Activated CD8-positive, alpha-beta memory T cell treated with anti-CD3 and anti-CD28 coated beads for 4 hours (primary cell): ENCODE measurements at places on chromosomes 6 and 20.

GRCh38 chr6:32131439-32131948, 1.4 kb upstream of the FKBPL start:
- no peak for DNase-seq

DNA sequence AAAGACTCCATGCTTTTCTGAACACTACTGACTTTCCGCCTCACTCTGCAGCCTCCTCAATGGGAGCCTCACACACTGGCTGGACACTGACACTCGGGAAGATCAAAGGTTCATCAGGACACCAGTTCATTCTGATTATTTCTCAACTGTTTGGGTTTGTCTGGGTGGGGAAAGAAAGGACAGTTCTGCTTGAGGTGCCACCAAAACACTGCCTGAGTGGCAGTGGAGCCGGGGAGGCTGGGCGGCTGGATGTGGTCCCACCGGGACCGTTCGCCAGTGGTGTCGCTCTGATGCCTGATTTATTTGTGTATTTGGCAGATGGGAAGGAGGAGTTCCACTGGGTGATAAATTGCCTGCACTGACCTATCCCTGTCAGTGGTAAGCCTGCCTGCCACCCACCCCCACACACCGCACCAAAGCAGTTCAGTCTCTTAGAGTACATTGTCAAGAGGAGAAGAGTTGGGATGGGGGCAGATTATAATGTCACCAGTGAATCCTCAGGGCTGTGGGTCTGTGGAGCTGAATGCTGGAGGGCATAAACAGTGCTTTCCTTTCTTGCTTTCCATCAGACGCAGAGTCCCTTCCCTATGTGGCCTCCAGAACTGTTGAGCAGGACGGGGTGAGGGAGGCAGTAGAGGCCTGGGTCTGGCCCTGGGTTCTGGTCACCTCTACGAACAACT, 49.8 kb downstream of the EDN1 start:
- no peak for DNase-seq

GRCh38 chr20:40489886-40490285, 199.2 kb downstream of the MAFB start:
- no peak for DNase-seq

- no peak for DNase-seq
These were observed 148.6 kb upstream of the SALL4 start for GRCh38 chr20:51950926-51951325.

DNA sequence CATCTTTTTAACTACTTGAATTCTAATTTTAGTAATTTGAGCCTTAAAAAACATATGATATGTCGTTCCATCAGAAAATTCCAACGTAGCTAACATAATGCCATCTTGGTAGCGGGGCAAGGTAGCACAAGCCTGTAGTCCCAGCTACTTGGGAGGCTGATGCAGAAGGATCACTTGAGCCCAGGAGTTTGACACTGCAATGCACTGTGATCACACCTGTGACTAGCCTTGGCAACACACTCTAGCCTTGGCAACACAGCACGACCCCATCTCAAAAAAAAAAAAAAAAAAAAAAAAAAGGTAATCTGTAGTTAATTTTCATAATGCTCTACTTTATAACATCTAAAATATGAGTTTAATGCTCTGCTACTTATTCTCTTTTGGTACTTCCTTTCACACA, 6.7 kb downstream of the BCLAF1 start:
- DNase-seq, result no peak

- DNase-seq, result no peak
These were observed 12.1 kb upstream of the PAX1 start for GRCh38 chr20:21693322-21693721.

DNA sequence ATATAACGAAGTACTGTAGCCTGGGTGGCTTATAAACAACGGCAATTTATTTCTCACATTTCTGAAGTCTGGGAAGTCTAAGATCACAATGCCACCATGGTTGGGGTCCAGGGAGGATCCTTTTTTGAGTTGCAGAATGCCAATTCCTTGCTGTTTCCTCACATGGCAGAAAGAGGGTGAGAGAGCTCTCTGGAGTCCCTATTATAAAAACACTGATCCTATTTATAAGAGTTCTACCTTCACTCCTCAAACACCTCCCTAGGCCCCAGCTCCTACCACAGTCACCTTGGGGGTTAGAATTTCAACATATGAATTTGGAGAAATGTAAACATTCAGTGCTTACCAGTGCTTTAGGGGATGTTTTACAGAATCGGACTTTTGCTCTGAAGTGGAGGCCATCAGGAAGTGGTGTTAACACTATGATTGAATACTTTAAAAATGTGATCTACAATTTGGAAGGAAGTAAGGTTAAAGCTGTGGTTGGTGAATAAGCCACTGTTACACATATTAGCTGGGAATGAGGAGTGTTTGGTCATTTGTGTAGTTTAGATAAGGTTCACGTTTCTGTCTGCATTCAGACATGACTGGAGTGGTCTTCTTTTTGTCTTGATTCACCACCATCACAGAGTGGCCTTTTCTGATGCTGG, 79.9 kb upstream of the SPTLC3 start:
- DNase-seq, result no peak

- DNase-seq, result no peak
These were observed 68.1 kb upstream of the OGFRL1 start for GRCh38 chr6:71220466-71220865.

GRCh38 chr6:81298751-81299150, 453.7 kb downstream of the TENT5A start:
- no peak for DNase-seq

DNA sequence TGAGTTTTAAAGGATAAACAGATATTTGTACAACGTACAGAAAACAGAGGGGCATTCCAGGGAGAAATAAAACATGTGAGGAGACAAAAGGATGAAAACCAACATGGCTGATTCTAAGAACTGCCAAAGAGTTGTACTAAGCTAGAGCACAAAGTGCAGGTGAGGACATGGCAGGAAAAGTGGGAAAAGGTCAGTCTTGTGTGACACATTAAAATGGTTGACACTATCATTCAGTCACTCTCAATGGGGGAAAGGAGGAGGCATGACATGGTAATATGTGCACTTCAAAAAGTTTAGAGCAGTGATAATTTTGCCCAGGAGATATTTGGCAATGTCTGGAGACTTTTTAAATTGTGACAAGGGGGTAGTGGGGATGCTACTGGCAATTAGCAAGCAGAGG, 21.8 kb downstream of the PHIP start:
- DNase-seq, result no peak

DNA sequence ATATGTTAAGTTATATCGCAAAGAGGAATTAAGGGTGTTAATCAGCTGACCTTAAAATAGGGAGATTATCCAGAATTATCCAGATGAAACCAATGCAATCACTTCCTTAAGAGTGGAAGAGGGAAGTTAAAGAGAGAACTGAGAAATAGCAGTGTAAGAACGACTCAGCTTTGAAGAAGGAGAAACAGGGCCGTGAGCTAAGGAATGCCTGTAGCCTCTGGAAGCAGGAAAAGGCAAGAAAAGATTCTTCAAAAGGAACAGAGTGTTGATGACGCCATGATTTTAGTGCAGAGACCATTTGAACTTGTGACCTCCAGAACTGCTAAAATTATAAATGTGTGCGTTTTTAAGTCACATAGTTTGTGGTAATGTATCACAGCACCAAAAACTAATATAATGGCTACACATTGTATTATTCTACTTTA, 32.7 kb downstream of the ILRUN start:
- DNase-seq, result no peak

DNA sequence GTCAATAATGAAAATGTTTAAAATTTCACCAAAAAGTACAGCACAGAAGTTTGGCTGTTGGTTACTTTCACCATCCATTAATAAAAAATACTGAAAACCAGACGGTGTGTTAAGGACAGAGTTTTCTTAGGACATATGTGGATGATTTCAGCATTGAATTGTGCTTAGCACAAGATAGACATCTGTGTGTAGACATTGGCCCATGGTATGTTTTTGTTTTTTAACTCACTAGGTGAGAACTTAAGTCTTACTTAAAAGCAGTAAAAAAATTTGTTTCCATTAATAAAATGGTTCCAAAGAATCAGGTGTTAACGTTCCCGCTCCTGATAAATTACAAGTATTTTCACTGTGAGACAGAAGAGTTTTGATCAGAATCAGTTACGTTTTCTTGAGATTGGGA, 4.2 kb downstream of the TBPL1 start:
- DNase-seq, result no peak

- DNase-seq, result no peak
These were observed 87.8 kb upstream of the HS3ST5 start for GRCh38 chr6:114430534-114431124.

DNA sequence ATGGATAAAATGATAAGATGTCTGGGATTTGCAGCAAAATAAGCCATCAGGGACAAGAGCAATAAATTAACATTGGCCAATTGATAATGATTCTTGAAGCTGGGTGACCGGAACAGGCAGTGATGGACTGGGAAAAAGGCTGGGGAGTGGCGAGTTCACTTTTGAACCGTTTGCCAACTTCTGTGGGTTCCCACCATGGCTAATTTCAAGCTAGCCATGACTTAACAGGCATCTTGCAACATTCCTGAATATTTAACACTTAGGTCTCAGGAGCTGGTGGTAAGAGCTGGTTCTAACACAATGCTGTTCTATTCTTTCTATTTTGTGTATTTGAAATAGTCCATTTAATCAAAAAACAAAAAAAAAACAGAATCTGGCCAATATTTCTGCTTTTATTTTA, 37.6 kb upstream of the CD83 start:
- no peak for DNase-seq

DNA sequence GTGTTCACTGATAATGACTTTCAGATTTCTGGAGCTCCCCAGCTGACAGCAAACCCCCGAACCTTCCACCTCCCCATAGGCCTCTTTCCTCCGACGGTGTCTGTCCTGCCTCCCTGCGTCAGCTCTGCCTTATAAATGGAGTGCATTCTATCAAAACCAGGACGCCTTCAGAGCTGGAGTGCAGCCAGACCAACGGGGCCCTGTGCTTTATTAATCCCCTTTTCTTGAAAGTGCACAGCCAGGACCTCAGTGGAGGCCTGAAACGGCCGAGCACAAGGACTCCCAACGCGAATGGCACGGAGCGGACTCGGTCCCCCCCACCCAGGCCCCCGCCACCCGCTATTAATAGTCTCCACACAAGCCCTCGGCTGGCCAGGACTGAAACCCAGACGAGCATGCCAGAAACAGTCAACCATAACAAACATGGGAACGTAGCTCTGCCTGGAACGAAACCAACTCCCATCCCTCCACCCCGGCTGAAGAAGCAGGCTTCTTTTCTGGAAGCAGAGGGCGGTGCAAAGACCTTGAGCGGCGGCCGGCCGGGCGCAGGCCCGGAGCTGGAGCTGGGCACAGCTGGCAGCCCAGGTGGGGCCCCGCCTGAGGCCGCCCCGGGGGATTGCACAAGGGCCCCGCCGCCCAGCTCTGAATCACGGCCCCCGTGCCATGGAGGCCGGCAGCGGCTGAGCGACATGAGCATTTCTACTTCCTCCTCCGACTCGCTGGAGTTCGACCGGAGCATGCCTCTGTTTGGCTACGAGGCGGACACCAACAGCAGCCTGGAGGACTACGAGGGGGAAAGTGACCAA, 42.3 kb upstream of the NAA20 start:
- no peak for DNase-seq

GRCh38 chr6:36414481-36414880, 27.0 kb upstream of the ETV7 start:
- no peak for DNase-seq

DNA sequence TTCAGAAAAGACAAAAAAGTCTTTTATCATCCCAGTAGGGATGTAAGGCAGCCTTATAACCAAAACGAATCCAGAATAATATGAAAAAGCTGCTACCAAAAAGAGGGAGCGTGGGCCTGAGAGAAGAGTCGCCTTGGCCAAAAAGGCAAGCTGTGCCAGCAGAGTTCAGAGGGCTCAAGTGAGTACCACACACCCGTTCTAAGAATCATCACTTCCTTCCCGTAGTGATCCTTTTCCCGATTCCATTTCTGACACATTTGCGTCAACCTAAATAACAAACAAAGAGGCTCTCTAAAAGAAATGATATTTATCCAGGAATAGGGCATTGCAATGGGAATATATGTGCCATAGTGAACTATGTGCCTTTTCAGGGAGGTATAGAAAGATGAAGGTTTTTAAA, 3.8 kb upstream of the TMEM181 start:
- no peak for DNase-seq

DNA sequence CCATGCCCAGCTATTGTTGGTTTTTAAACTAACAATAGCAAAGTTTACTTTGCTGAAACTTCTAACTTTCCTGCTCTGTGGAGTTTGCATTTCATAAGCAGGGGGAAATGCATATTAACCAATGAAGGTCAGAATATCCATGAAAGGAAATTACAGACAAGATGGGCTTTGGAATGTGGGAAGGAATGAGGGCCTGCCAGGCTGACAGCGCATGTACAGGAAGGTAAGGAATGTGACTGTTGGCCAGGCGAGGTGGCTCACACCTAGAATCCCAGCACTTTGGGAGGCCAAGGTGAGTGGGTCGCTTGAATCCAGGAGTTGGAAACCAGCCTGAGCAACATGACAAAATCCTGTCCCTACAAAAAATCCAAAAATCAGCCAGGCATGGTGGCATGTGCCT, 49.6 kb downstream of the CDK5RAP1 start:
- no peak for DNase-seq

DNA sequence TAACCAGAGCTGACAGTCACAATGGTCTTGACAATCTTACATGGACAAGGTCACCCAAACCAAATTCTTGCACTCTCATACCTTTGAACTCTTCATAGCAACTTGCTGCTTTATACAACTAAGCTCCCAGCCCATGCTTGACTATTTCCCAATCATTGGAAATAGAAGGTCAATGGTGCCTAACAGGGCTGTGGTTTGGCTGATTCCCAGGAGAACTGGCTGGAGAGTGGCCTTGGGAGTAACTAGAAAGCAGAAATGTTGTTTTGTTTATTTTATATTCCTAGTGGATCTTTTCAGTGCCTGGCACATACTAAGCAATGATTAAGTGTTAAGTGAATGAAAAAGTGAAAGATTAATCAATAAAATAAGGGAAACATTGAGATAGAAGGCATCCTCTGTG, 3.0 kb downstream of the SPINT4 start:
- DNase-seq, result no peak

DNA sequence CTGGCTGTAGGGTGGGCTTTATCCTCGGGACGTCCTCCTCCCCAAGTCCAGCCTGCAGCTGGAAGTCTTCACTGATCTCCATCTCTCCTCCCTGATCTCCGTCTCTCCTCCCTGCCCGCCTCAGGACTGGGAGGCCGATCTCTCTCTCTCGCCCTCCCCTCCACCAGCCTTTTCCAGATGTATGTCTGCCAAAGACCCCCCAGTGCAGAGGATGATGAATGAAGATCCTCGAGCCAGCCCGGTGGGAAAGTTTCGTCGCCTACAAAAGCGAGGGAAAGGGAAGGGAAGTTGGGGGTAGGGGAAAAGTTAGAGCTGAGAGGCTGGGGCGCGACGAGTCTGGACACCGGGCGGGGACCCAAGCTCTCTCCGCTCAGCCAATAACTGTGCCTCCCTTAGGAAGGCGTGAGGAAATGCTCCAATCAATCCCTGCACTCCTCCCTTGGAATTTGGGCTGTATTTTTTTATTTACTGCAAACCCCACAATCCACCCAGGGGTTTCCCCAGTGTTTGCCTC, 595 bp upstream of the SRF start:
- DNase-seq, result no peak

DNA sequence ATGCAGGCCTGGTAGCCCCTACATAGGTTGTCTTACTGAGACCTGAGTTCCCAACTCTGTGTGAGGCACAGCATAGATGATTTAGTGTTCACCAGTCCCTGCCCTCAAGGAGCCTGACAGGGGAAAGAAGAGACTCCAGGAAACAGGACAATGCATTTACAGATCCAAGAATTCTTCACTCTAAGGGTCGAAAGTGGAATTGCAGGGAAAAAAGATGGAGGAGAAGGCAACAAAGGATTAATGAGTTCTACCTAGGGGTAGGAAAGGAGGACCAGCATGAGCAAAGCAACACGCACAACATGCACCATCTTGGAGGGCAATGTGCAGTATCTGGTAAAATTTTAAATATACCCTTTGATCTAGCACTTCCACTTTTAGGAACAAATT, 5.9 kb downstream of the SPAG4 start:
- no peak for DNase-seq
